Lower lobe of right lung (tissue), 2 donors: ENCODE measurements at places on chromosomes 3 and 15. TPM values are rescaled to one million over a fixed set of nuclear protein-coding genes. Genes with fewer than 3 reads are reported as not detected.

B3GALNT1 gene
- total RNA-seq: 25.8 TPM

FGF12 gene
- 3.9 TPM for total RNA-seq

GABRR3 gene
- total RNA-seq: not detected

DNA sequence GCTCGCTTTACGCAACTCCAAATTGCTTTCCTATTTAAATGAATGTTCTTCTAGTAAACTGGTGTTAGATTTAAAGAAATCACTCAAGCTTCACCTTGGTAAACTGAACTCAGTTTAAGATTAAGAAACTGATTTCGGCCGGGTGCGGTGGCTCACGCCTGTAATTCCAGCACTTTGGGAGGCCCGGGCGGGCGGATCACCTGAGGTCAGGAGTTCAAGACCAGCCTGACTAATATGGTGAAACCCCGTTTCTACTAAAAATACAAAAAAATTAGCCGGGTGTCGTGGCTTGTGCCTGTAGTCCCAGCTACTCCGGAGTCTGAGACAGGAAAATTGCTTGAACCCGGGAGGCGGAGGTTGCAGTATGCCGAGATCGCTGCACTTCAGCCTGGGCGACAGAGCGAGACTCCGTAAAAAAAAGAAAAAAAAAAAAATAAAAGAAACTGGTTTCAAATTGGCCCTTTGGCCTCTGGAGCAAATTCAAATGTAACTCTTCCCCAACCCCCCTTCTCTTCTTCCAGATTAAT is 1.7 kb downstream of the SKIL start:
- DNase-seq: no peak
- peaks cover 67% of the 10 kb centered on the region for H3K4me1 ChIP-seq
- H3K27me3 ChIP-seq: no peaks in the 10 kb centered on the region
- H3K36me3 ChIP-seq: peaks cover 22% of the 10 kb centered on the region

GRCh38 chr3:5650303-5650702 is 462.8 kb downstream of the EDEM1 start:
- H3K4me3 ChIP-seq: no peak overlapping the region
- no peaks in the 10 kb centered on the region for H3K36me3 ChIP-seq
- H3K4me1 ChIP-seq: no peaks in the 10 kb centered on the region

DNA sequence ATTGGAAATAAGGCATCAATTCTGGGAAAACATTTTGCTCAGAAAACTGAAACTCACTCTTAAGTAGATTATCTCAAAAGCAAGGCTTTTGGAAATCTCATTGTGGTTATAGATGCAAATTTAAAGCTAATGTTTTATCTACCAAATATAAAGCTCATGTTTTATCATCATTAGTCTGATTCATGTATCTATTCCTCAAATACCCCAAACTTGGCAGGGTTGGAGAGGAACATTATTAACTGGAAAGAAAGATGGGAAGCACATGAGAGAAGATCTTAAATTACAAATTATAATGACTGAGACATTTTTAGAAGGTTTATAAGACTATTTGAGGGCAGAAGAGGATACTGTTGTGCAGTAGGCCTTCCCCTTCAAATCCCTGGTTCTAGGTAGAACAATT is 137.3 kb upstream of the TGFBR2 start:
- DNase-seq: no peak
- H3K27me3 ChIP-seq: no peaks in the 10 kb centered on the region
- peaks cover 20% of the 10 kb centered on the region for H3K4me1 ChIP-seq
- no peaks in the 10 kb centered on the region for H3K36me3 ChIP-seq
- no peak overlapping the region for H3K27ac ChIP-seq

GRCh38 chr15:83200162-83200561 is 7.5 kb downstream of the HDGFL3 start:
- H3K36me3 ChIP-seq: no peaks in the 10 kb centered on the region
- no peak overlapping the region for H3K4me3 ChIP-seq
- no peak overlapping the region for H3K27ac ChIP-seq
- DNase-seq: no peak

DNA sequence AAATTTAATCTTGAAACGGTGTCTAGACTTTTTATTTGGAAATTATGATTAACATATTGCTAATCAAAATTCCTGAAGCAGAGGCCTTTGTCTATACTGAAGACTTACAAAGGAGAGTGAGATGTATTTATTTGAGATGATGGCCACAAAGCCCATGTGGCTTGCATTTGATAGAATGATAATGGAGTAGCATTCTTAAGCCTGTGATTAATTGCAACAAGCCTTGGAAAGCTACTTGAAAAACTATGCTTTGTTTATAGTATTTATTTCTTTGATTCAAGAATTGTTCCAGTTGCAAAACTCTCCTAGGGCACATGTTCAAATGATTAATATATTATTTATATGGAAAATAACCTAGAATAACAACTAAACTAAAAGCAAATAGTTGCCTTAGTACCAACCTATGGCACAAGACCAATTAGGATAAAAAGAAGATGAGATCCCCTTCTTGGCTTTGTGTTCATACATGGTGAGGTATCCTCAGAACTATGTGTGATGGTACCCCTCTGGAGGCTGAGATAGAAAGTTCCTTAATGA is 244.1 kb upstream of the TBL1XR1 start:
- H3K36me3 ChIP-seq: no peaks in the 10 kb centered on the region
- H3K27ac ChIP-seq: no peak overlapping the region
- no peaks in the 10 kb centered on the region for H3K27me3 ChIP-seq
- no peak for DNase-seq

- peaks cover 20% of the 10 kb centered on the region for H3K36me3 ChIP-seq
- H3K4me3 ChIP-seq: no peak overlapping the region
- peaks cover 94% of the 10 kb centered on the region for H3K4me1 ChIP-seq
- no peaks in the 10 kb centered on the region for H3K27me3 ChIP-seq
- H3K27ac ChIP-seq: peak overlapping the region; percentile 31
- no peak for DNase-seq
Measured at GRCh38 chr3:71056327-71056726, 527.2 kb downstream of the FOXP1 start.

- peak overlapping the region; percentile 14 for H3K27ac ChIP-seq
- peaks cover 26% of the 10 kb centered on the region for H3K4me1 ChIP-seq
- H3K36me3 ChIP-seq: no peaks in the 10 kb centered on the region
- no peaks in the 10 kb centered on the region for H3K27me3 ChIP-seq
- DNase-seq: no peak
Measured at GRCh38 chr15:69320977-69321554, 22.4 kb downstream of the PAQR5 start.

GRCh38 chr15:44720460-44721176 is 9.3 kb downstream of the B2M start:
- no peak overlapping the region for H3K4me3 ChIP-seq
- peaks cover 40% of the 10 kb centered on the region for H3K36me3 ChIP-seq
- no peaks in the 10 kb centered on the region for H3K27me3 ChIP-seq
- no peak for DNase-seq
- no peak overlapping the region for H3K27ac ChIP-seq

- no peaks in the 10 kb centered on the region for H3K4me1 ChIP-seq
- no peak overlapping the region for H3K4me3 ChIP-seq
- H3K27me3 ChIP-seq: no peaks in the 10 kb centered on the region
- H3K27ac ChIP-seq: no peak overlapping the region
- DNase-seq: no peak
Measured at GRCh38 chr3:64901522-64901885, 213.7 kb upstream of the ADAMTS9 start.

DNA sequence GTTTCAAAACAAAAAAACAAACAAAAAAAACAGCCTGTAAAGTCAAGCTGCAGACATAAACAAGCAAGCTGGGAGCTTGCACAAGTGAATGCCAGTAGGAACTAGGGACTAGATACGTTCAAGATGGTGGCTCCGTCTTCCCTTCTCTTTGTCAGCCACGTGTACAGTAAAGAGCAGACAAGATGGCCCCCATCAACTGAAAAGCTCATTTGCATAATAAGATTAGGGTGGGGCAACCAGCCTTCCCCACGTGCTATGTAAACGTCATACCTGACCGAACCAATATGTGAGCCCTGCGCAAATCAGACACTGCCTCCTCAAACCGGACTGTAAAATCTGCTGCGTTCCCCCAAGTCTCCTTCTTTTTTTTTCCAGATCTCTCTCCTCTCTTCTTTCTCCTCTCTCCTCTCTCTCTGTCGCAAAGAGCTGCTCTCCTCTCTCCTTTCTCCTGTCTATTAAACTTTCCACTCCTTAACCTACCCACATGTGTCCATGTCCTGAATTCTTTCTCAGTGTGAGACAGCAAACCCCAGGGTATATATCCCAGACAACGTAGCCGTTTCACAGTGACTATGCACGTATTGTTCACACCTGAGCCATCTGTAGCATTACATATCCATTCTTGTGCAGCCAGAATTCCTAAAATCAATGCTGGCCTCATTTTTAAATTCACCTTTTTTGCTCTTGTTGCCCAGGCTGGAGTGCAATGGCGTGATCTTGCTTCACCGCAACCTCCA is 31.2 kb upstream of the FXR1 start:
- H3K36me3 ChIP-seq: no peaks in the 10 kb centered on the region
- H3K27ac ChIP-seq: no peak overlapping the region
- H3K4me3 ChIP-seq: no peak overlapping the region
- no peak for DNase-seq
- H3K4me1 ChIP-seq: no peaks in the 10 kb centered on the region

DNA sequence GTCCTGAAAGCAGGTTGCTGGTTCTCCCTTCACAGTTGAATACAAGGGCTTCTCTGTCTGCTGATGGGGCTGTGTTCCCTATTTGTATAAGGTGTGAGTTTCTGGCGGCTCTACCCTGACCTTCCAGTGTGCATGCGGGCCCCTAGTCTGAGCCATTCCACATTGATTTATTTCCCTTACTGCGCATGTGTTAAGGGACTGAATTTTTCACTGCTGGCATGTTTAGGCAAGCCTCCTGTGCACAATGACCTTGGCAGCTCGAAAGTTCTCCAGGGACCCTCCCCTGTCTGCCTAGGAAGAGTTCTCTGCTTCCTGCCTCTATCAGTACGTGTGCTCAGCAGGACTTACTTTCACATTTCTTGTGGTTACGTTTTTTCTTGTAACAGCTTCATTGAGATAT is 11.4 kb downstream of the TRAK1 start:
- peaks cover 48% of the 10 kb centered on the region for H3K4me1 ChIP-seq
- no peak for DNase-seq
- H3K27ac ChIP-seq: peak overlapping the region; percentile 18
- peaks cover 8% of the 10 kb centered on the region for H3K36me3 ChIP-seq
- no peaks in the 10 kb centered on the region for H3K27me3 ChIP-seq

- no peaks in the 10 kb centered on the region for H3K27me3 ChIP-seq
- H3K4me3 ChIP-seq: peak overlapping the region; percentile 79
- H3K4me1 ChIP-seq: peaks cover 54% of the 10 kb centered on the region
Measured at GRCh38 chr15:43748376-43748775, 2.1 kb downstream of the PDIA3 start.

DNA sequence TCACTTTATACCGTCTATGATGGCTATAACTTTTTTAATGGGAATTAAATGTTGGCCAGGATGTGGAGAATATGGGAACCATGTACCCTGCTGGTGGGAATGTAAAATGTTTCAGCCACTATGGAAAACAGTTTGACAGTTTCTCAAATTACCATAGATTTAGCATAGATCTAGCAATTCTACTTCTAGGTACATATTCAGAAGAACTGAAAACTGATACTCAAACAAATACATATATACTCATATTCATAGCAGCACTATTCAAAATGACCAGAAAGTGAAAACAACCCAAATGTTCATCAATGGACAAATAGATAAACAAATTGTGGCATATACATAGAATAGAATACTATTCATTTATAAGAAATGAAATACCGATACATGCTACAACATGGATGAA is 539.4 kb downstream of the IGSF11 start:
- no peak for DNase-seq
- H3K36me3 ChIP-seq: no peaks in the 10 kb centered on the region
- no peak overlapping the region for H3K27ac ChIP-seq
- H3K4me1 ChIP-seq: no peaks in the 10 kb centered on the region
- H3K4me3 ChIP-seq: no peak overlapping the region

GRCh38 chr15:48603922-48604321 is 41.6 kb downstream of the FBN1 start:
- H3K4me1 ChIP-seq: peaks cover 15% of the 10 kb centered on the region
- no peaks in the 10 kb centered on the region for H3K36me3 ChIP-seq
- H3K27ac ChIP-seq: no peak overlapping the region
- no peaks in the 10 kb centered on the region for H3K27me3 ChIP-seq
- no peak overlapping the region for H3K4me3 ChIP-seq
- DNase-seq: no peak

DNA sequence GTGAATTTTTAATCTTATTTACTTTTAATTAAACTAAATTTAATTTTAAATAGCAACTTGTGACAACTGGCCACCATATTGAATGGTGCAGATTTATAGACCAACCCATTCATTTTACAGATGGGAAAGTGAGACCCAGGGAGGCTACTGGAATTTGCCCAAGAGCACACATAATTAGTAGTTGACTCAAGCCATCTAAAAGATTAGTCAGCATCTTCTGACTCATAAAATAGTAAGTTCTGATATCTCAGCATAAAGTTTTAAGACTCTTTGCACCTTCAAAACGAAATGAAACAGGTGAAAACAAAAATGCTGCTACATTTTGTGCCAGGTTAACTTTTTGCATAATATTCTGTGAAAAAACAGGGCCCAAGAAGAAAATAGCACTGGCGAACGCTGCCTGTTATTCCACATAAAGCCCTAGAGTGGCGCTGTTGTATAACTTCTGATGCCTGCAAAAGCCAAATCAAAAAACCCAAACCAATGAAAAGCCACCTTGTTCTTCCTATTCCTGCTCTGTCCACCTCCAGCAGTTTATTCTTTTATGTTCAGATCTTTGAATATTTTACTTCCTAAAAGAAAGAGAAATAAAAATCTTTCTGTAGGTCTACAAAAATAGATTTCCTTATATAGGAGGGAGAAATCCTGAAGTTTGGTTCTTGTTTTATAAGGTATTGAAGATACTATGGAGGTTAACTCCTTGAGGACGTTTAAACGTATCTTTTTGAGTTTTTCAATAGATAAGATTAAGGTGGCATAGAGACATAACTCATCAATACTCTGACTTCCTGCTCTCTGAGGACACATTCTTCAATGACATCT is 62.8 kb downstream of the OTOL1 start:
- H3K27me3 ChIP-seq: no peaks in the 10 kb centered on the region
- no peak for DNase-seq
- H3K4me1 ChIP-seq: no peaks in the 10 kb centered on the region
- H3K36me3 ChIP-seq: no peaks in the 10 kb centered on the region

- DNase-seq: no peak
- H3K27ac ChIP-seq: no peak overlapping the region
- H3K27me3 ChIP-seq: no peaks in the 10 kb centered on the region
- H3K4me3 ChIP-seq: no peak overlapping the region
- no peaks in the 10 kb centered on the region for H3K36me3 ChIP-seq
- H3K4me1 ChIP-seq: no peaks in the 10 kb centered on the region
Measured at GRCh38 chr3:120192159-120192558, 92.9 kb downstream of the GPR156 start.

GRCh38 chr3:16190704-16191103 is 16.2 kb downstream of the GALNT15 start:
- no peak for DNase-seq
- H3K27ac ChIP-seq: no peak overlapping the region
- H3K27me3 ChIP-seq: no peaks in the 10 kb centered on the region
- no peak overlapping the region for H3K4me3 ChIP-seq

DNA sequence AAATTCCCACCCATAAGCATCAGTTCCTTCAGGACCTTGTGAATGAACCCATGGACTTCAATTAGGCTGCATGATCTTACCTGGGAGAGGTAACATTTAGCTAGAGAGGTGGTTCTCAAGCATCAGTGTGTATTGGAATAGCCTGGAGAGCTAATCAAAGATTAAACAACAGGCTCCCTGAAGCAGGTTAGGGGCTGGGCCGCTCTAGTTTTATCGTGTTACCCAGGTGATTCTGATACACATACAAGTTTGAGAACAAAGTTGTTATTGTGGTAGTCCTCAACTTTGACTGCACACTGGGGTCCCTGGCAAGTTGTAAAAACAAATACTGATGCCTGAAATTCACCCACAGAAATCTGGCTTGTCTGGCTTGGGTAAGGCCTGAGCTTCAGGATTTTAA is 31.2 kb downstream of the MYH15 start:
- DNase-seq: no peak
- no peaks in the 10 kb centered on the region for H3K4me1 ChIP-seq
- no peak overlapping the region for H3K4me3 ChIP-seq
